Stimulated activated CD8-positive, alpha-beta memory T cell treated with anti-CD3 and anti-CD28 coated beads, Interleukin-7, amount 100 ng/mL, for 1 hour (primary cell): ENCODE measurements at places on chromosomes 5 and 9.

DNA sequence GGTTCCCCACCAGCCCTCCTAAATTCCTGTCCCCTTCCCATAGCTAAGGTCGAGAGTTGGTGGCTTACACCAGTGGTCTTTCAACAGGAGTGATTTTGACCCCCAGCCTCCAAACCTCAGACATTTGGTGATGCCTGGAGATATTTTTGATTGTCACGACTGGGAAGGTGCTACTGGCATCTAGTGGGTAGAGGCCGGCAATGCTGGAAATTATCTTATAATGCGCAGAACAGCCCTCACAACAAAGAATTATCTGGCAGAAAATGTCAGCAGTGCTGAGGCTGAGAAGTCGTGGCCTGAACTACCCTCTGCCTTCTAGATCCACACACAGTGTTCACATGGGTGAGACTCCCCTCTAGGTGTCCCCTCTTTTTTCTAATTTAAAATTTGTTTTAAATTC, 69.6 kb downstream of the IL31RA start:
- no peak for DNase-seq

DNA sequence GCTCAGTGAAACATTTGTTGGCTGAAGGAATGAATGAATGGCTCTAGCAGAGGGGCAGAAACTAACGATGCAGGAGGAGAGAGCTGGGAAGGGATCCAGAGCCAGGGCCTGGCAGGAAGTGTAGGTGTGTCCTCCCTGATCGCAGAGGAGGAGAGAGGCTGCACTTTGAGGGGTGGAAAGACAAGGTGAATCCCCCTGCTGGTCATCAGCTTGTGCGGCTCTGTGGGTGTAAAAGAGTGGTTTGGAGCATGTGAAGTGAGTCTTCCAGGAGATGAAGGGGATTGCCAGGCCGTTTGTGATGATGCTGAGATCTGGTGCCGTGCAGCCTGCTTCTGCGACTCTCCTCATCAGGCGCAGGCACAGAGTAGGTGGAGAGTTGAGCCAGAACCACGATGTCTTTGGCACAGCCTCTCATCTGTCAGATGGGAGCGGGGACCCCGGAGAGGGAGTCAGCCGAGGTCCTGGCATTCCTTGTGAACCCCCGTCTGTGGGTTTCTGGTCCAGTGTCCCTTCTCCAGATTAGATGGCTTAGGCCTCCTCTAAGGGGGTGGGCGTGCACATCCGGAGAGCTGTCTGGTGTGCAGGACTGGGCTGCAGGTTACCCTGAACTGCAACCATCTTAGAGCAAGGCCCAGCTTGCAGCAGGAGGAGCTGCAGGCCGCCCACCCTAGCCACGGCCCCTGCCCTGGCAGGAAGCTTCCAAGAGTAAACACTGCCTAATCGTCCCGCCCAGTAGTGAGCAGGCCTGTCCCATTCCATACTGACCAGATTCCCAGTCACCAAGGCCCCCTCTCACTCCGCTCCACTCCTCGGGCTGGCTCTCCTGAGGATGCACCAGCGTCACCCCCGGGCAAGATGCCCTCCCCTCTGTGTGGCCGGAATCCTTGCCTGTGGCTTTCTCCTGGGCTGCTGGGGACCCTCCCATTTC, at the start of gene ADAMTS13:
TSS of gene ADAMTS13 (plus strand) at position 753 of the 928 bp plus-strand sequence. CDS start at position 830, 77 bp downstream.
- DNase-seq, result no peak

DNA sequence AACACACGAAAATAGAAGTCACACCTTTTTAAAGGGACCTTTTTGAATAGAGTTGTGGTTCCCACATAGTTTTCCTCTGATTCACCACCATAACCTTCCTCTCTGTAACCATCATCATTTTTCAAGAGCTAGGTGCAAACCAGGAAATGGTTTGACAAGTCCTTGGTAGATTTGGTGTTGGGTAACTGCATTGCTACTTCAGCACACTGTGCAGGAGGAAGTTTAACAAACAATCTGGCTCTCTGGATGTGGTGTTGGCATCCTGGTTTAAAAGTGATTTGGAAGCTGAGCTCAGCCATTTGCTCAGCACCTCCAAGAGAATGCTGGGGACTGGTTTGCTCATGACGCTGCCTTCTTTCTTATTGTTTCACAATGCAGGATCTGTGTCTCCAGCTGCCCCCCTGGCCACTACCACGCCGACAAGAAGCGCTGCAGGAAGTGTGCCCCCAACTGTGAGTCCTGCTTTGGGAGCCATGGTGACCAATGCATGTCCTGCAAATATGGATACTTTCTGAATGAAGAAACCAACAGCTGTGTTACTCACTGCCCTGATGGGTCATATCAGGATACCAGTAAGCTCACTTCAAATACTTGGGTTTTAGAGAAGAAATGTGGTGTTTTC, 213.1 kb downstream of the RFK start:
- no peak for DNase-seq

DNA sequence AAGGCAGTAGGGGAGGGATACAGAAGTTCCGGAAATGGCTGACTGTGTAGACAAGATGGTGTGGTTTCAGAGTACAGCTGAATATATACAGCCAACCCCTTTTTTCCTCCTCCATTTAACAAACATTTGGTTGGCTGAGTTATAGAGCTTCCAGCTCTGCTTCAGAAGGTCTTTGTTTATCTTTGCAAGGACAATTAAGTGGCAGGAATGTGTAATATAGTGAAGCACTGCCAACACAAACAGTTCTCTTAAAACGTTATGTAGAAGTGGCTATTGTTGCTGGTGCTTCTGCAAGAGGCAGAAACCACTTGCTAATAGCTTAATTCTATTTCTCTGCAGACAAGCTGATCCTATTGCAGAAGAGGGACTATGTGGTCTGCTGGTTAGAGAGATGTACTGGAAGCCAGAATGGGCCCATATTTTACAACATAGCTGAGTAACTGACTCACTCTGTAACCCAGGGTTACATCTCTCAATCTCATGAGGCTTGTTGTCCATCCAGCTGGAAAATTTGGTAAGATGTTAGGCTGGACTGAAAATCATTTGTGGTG, 62.7 kb upstream of the OSMR start:
- no peak for DNase-seq

GRCh38 chr5:65766781-65767180, 44.8 kb downstream of the NLN start:
- no peak for DNase-seq

GRCh38 chr9:77455312-77455927, 192.7 kb downstream of the GNA14 start:
- DNase-seq, result no peak

GRCh38 chr5:144203750-144204596, 33.3 kb downstream of the KCTD16 start:
- no peak for DNase-seq

DNA sequence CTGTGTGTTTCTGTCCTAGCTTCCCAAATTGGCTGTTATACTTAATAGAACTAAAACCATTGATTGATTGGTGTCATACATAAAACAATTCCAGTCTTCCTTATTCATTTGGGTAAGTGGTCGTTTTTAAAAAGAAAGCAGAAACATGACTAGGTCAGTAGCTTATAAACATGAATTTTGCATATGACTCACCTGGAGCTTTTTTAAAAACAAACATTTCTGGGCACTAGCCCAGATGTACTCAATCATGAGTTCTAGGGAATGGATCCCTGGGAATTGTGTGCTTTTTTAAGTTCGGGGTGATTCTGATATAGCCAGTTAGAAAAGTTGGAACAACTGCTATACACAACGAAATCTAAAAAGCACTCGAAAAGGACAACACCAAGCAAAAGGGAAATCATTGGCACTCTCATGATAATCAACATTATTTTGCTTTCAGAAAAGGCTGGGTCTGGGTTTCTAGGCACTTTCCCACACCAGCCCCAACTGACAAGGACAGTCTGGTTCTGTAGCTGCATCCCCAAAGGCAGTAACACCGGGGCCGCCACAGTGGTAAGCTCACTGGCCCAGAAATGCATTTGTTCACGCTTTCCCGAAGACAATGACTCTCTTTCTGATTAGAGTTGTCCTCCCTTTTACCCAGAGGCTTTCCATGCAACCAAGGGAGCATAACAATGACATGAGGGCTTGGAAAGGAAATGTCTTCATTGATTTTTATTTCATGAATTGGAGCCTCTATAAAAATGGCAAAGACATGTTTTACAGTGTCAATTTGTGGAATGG, 664.9 kb upstream of the WWC1 start:
- no peak for DNase-seq

DNA sequence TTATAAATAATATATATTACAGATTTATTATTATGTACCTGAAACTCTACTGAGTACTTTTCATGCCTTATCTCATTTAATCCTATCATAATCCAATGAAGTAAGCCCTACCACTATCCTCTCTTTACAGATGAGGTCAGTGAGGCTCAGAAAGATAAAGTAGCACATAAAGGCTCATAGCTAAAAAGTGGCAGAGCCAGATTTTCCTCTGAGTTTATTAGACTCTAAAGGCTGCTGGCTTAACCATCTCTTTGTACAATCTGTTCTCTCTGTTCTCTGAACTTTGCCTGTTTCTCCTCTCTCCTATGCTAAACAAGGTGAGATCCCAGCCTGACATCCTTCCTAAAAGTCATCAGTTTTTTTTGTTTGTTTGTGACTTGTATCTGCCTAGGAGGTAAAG, 311.2 kb downstream of the KCTD16 start:
- no peak for DNase-seq

- DNase-seq, result no peak
Measured at GRCh38 chr5:121658221-121658620, 193.5 kb upstream of the FTMT start.

DNA sequence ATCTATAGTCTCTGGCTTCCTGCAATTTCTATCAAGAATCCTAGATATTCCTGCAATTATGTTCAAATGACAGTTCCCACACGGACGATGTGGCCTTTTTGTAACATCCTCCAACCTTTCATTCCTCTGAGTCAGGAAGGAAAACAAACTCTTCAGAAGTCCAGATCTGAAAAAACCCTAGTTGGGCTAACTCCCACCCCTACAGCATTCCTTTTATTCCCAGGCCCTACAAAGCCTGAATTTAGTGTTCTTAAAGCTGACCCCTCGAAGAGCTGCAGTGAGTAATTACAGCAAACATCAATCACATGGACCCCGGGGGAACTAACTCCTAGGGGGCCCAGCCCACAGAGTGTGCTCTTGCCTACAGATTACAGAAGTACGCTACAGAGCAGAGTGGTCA, 99.7 kb downstream of the SERINC5 start:
- no peak for DNase-seq

DNA sequence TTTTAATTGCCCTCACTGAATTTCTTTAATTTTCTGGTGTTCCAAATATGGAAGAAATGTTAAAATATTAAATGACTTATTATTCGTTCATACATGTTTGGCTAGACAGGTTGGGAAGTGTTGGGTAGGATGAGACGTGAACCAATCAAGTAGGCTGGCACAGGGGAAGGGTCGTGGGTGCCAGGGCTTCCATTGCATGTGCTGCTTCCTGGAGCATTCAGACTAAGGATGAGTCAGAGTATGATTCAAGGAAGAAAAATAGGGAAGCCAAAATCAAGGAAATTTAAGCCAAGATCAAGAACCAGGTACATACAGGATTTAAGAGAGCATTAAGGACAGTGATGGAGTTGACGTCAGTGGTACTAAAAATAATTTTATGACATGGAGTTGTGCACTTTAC, 2068.0 kb downstream of the MAT2B start:
- no peak for DNase-seq

GRCh38 chr9:76626141-76626540, 138.1 kb upstream of the PCA3 start:
- no peak for DNase-seq

- no peak for DNase-seq
Measured at GRCh38 chr9:81318571-81318970, 370.8 kb downstream of the TLE1 start.

- DNase-seq, result no peak
Measured at GRCh38 chr9:130476151-130476730, 31.5 kb downstream of the ASS1 start.

DNA sequence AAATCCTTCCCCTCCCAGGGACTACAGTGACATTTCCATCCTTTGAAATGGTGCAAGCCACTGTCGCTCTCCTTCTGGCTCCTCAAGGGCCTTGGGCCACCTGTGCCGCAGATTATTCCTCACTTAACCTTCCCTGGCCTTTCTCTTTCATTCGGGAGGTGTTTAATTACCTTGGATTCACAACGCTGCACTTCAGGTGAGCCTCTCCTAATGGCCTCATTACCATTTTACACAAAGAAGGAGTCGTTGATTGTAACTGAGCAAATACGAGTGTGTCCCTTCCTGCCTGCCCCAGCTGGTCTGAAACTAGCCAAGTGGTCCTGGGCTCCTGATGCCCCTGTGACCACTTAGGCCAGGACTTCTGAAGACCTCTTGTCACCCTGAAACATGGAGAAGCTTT, 205.0 kb downstream of the CRB2 start:
- DNase-seq, result no peak

DNA sequence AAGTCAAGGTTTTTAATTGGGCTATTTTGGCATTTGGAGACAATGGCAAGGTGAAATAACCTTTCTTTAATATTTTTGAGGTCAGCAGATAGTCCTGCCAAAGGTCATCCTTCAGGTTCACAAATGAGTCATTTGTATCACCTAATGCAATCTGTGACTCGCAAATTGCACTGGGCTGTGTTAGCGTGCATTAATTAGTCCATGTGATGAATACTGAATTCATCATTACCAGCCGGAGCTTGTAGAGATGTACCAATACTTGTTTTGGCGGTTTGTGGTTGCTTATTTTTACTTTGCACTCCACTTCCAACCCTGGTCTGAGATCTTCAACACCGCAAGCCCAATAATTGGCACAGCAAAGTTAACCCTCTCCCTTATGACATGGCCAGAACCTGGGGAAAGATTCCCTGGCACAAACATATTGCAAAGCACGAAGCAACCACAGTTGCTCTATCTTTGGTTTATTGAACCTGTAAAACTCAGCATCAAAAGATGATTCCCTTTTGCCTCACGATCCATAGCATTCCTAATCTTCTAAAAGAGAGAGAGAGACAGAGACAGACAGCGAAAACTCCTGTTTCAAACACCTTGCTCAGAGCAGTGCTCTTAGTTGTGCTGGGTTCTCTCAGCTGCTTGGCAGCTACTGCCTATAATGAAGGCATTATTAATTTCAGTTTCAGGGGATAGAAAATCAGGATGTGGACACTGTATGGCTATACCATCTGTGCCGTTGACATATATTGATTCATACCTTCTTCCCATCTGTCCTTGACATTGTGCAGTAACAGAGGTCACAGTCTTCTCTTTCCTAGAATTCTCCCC, 178.1 kb downstream of the EBF1 start:
- no peak for DNase-seq
